CD8-positive, alpha-beta T cell (primary cell): ENCODE measurements at places on chromosomes 3 and 15. TPM values are rescaled to one million over a fixed set of nuclear protein-coding genes. Genes with fewer than 3 reads are reported as not detected.

The CHRM5 gene
- total RNA-seq = not detected

The MAPK6 gene
- total RNA-seq = 39.8 TPM

The ZNF385D gene
- not detected for total RNA-seq

The SMCO1 gene
- total RNA-seq = not detected

The FEZF2 gene
- not detected for total RNA-seq

The GP9 gene
- not detected for total RNA-seq

The PPP1R14D gene
- total RNA-seq = not detected

The GRK7 gene
- total RNA-seq = 0.16 TPM

The LCTL gene
- not detected for total RNA-seq

The ABCC5 gene
- 7.4 TPM for total RNA-seq

The ALDH1A2 gene
- total RNA-seq = not detected

The EPHB1 gene
- not detected for total RNA-seq

The RHOV gene
- total RNA-seq = 0.25 TPM

The MYO5C gene
- total RNA-seq = 0.31 TPM

The ANKRD34C gene
- total RNA-seq = not detected

The KNG1 gene
- not detected for total RNA-seq

The TMOD2 gene
- 5.1 TPM for total RNA-seq

The PLXNA1 gene
- total RNA-seq = 7.3 TPM

The TMCO5A gene
- total RNA-seq = not detected

The C3orf20 gene
- 0.22 TPM for total RNA-seq

The IQCF5 gene
- total RNA-seq = not detected

The AGBL1 gene
- total RNA-seq = not detected

The STRIT1 gene
- not detected for total RNA-seq

The CCRL2 gene
- 6.6 TPM for total RNA-seq

The SELENOK gene
- 185 TPM for total RNA-seq

The ADIPOQ gene
- not detected for total RNA-seq

The ATP13A4 gene
- total RNA-seq = 2.3 TPM

The MINDY4B gene
- not detected for total RNA-seq

The TGM5 gene
- total RNA-seq = not detected

The GOLGA8Q gene
- not detected for total RNA-seq

The GOLGA8R gene
- total RNA-seq = 2.5 TPM

The HTR3E gene
- total RNA-seq = not detected

The PAQR9 gene
- total RNA-seq = not detected

The RBPMS2 gene
- not detected for total RNA-seq
